ENCODE measurements at places on chromosomes 13 and 19. TPM values are rescaled to one million over a fixed set of nuclear protein-coding genes. Genes with fewer than 3 reads are reported as not detected.

DNA sequence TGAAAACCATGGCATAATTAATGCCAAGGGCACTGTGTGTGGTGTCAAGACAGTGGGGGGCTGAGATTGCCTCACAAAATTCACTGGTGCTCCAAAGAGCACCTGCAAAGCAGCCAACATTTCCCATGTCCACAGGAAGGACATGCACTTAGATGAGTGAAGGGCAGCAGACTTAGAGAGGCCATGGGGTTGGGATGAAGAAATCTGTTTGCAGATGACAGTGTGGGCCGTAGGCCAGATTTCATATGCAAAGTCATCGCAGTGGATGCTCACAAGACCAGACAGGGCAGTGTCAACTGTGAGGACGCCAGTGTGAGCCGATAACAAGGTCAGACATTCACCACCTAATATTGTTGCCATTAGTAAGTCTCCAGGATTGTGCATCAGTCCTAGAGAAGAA is 773.4 kb downstream of the EFNB2 start:
- H3K4me1 ChIP-seq = no peaks in the 10 kb centered on the region
- no peaks in the 10 kb centered on the region for H3K27me3 ChIP-seq
- no peak for DNase-seq

DNA sequence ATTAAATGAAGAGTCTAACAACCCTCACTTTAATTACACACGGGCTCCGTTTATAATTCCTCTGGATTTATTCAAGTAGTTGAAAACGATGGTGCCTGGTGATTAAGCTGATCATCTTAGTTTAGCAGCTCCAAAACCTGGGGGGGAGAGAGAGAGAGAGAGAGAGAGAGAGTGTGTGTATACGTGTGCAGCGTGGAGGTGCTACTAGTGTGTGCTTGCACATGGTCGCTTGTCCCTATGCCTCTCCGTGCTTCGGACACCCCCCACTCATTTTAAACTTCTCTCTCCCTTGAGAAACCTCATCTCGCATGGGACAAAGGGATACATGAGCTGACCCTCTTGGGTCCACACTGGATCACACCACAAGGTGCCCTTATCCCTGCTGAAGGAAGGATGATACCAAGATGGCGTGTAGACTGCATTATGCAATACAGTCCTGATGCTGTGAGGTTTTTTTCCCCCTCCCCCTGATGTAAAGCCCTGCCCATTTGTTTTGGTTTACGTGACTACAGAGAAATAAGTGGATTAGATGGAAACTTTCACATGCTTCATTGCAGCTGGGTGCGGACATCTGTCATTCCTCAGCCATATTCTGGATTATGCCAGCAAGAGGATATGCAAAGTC is 320.8 kb downstream of the ZNF536 start:
- no peaks in the 10 kb centered on the region for H3K27me3 ChIP-seq
- H3K27ac ChIP-seq = no peak overlapping the region
- no peaks in the 10 kb centered on the region for H3K36me3 ChIP-seq
- no peak overlapping the region for H3K4me3 ChIP-seq
- DNase-seq = no peak
- H3K4me1 ChIP-seq = no peaks in the 10 kb centered on the region

Gene ZNF30
- total RNA-seq = 1.1 TPM

DNA sequence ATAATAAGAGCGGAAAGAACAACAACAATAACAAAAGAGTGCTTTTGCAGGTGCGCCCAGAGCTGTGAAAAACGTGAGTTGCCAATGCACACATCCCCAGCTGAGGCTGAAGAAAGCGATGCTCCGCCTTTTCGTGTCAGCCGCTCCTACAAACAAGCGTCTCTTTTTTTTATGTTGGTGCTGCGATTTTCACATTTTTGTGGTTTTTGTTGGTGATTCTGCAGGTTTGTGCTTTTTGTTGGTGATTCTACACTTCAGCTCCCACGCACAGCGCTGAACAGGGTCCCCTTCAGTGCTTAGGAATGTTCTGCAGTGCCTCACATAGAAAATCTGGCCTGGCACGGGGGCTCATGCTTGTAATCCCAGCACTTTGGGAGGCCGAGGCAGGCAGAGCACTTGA is 7.3 kb upstream of the SBK3 start:
- H3K27me3 ChIP-seq = no peaks in the 10 kb centered on the region
- no peaks in the 10 kb centered on the region for H3K36me3 ChIP-seq
- no peak for DNase-seq
- H3K4me1 ChIP-seq = peaks cover 5% of the 10 kb centered on the region

DNA sequence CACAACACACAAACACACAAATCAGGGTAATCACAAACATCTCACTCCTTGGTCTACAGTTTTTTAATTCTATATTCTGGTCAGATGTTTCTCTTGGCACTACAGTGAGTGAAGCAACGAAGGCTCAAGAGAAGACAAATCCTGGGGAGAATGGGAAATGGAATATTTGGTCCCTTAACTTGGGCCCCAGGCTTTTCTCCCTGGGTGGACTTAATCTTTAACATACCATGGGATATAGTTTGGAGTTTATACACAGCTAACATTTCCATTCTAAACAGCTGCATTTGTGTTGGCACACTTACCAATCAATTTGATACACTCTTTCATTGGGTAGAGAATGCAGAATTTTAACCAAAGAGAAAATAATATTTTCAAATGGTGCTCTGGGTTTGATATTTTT is 1132.6 kb upstream of the SLC10A2 start:
- H3K4me3 ChIP-seq = no peak overlapping the region
- no peaks in the 10 kb centered on the region for H3K27me3 ChIP-seq
- DNase-seq = no peak
- H3K4me1 ChIP-seq = no peaks in the 10 kb centered on the region
- no peaks in the 10 kb centered on the region for H3K36me3 ChIP-seq

Gene CGB8
- not detected for total RNA-seq

DNA sequence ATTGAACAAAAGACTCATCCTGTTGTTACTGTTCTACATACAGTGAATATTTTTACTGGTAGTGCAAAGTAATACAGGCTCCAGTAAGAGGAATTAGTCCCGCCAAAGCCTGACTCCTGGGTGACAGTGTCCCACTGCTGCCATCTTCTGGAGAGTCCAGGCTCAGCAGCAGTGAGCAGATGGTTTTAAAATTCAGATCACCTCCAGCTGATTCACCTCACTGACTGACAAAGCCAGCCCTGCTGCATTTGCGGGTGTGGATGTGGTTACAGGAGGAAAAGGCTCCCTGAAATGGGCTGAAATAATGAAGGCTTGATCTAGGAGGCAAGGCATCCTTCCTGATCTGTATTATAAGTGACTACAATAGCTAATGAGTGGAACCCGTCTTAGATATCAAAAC is 18.3 kb downstream of the PABPC3 start:
- DNase-seq = peak; percentile 45
- no peaks in the 10 kb centered on the region for H3K4me1 ChIP-seq
- H3K27ac ChIP-seq = no peak overlapping the region
- H3K36me3 ChIP-seq = no peaks in the 10 kb centered on the region

- H3K36me3 ChIP-seq = no peaks in the 10 kb centered on the region
- no peak overlapping the region for H3K27ac ChIP-seq
- no peak overlapping the region for H3K4me3 ChIP-seq
- no peaks in the 10 kb centered on the region for H3K27me3 ChIP-seq
- H3K4me1 ChIP-seq = no peaks in the 10 kb centered on the region
- DNase-seq = no peak
Observed at GRCh38 chr13:51211910-51212309, 10.3 kb upstream of the FAM124A start.

- DNase-seq = no peak
- no peaks in the 10 kb centered on the region for H3K36me3 ChIP-seq
- no peaks in the 10 kb centered on the region for H3K4me1 ChIP-seq
Observed at GRCh38 chr13:52746141-52746540, 6.5 kb upstream of the CNMD start.

Gene ZNF85
- 0.81 TPM for total RNA-seq

Data from right lobe of liver (tissue), 6 donors.